Central memory CD4-positive, alpha-beta T cell (primary cell): ENCODE measurements at places on chromosomes 1 and 21.
A peak's percentile ranks its signal among the peaks of the same experiment; 100 is the strongest.

GRCh38 chr1:203207751-203208150 lies 21.2 kb upstream of the CHI3L1 start:
- no peak for DNase-seq

DNA sequence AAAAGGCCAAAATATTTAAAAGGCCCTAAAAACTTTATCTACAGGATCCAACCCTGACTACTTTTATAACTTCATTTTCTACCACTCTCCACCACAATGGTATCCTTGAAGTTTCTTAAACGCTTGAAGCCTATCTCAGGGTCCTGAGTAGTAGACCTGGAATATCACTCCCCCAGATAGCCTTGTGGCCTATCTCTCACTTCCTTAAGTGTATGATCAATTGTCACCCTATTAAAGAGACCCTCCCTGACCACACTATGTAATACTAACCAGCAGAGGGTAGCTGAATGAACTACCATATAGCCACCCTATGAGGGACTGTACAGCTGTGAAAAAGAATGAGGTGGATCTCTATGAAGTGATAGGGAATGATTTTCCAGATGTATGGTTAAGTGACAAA lies 5.6 kb downstream of the CD58 start:
- DNase-seq, result no peak

GRCh38 chr1:162578071-162578700 lies 16.7 kb downstream of the UAP1 start:
- no peak for DNase-seq

GRCh38 chr1:83027511-83027910 lies 971.4 kb downstream of the TTLL7 start:
- no peak for DNase-seq

- peak; percentile 76 for DNase-seq
Measured at GRCh38 chr21:37073417-37074196, 553 bp downstream of the TTC3 start.
